ENCODE measurements at places on chromosomes 3 and 15.

DNA sequence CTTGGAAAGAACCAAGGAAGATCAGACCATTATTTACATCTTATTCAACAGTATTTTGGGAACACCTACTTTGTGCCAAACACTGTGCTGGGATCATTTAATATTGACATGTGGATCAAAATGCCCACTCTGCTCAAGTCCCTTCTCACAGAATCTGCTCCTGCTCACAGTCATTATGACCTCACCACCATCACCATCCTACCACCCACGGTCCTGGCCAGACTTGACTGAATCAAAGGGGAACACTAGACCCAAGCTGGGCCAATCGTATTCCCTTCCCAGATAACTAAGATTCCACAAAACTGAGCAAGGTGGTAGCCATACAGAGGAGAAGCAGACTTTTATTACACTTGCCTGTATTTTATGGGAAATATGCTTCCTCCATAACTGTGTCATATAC is 3.4 kb upstream of the CEP152 start:
- no peak for DNase-seq

- no peak for DNase-seq
Observed at GRCh38 chr15:53831907-53832770, 72.7 kb upstream of the WDR72 start.

GRCh38 chr3:72482589-72483321 is 365.5 kb downstream of the SHQ1 start:
- peak; percentile 18 for DNase-seq

- no peak for DNase-seq
Observed at GRCh38 chr3:17402442-17402841, 340.0 kb downstream of the TBC1D5 start.

DNA sequence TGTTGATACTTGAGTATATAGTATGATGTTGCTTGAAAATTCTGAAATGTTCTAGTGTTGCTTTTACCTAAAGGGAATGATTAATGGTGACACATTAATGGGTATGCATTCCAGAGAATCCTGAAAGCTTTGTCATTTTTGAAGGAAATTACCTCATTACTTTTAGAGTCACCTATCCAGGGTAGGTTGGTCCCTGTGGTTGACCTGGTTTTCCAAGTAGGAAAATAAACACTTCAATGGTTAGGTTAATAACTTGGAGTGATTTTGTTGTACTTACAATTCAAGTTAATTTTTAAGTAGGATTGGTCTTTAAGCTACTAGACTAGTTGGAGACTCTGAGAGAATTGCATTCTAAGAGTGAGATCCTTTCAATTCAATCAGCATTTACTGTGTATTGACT is 31.0 kb downstream of the MITF start:
- DNase-seq = no peak

GRCh38 chr3:193522473-193522872 is 32.2 kb downstream of the ATP13A4 start:
- no peak for DNase-seq

GRCh38 chr15:35907511-35907910 is 361.5 kb upstream of the DPH6 start:
- no peak for DNase-seq

GRCh38 chr3:25537516-25537915 is 109.5 kb downstream of the RARB start:
- DNase-seq = no peak

GRCh38 chr15:77636209-77636608 is 3.5 kb upstream of the LINGO1 start:
- DNase-seq = no peak

GRCh38 chr3:13690636-13691035 is 141.7 kb downstream of the FBLN2 start:
- no peak for DNase-seq

DNA sequence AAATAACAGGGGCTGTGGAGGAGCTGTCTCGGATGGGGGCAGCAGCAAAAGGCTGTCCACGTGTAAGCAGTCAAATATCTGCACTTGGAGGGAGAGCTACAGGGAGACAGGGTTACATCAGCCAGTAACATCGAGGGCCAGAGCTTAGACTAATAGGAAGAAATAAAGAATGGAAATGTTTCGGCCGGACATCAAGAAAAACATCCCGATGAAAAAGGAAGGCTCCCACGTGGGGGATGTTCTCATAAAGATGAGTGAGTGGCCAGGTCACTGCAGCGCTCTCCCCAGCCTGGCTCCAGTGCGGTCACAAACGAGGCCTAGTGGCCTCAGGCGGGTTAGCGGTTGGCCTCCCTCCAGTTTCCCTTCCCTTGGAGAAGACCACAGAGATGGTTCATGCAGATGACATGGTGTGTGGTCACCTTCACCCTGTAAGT is 56.1 kb upstream of the WNT5A start:
- no peak for DNase-seq

DNA sequence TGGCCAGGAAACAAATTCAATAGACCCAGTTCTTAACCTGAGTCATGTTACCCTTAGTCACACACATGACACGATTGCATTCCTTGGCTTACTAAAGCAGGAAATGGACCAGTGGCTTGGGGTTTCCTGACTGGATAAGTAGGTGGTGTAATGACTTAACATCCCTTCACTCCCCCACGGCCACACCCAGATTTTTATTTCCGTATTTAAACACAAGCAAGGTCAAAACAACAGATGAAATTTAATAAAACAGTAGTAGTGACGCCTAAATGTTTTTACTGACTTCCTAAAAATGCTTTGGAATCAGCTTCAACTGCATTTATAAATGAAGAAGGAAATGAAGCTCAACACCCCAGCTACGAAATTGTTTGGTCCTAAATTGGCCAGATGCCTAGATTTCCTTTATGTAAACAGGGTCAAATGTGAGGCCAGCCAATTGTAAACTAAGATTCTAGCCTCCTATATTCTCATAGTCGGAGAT is 324.3 kb downstream of the CHST2 start:
- DNase-seq = no peak

GRCh38 chr3:88282528-88283241 is 132.9 kb downstream of the C3orf38 start:
- DNase-seq = no peak

- DNase-seq = no peak
Observed at GRCh38 chr15:94066811-94067210, 164.6 kb upstream of the MCTP2 start.

- DNase-seq = no peak
Observed at GRCh38 chr3:139944256-139944910, 9.4 kb downstream of the CLSTN2 start.

DNA sequence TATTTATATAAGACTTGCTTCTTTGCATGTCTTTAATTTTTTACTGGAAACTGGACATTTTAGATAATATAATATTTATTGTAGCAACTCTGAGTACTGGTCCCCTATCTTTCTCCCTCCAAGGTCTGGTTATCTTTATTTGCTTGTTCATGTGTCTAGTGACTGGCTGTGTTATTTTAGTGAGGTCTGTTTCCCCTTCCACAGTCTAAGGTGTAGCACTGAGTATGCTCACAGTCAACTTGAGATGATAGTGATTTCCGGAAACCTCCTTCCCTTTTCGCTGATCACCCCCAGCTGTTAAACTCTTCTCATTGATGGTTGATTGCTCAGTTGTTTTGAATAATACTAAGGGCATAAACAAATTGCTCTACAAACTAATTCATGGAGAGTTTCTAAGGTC is 37.0 kb downstream of the PCNP start:
- DNase-seq = no peak

DNA sequence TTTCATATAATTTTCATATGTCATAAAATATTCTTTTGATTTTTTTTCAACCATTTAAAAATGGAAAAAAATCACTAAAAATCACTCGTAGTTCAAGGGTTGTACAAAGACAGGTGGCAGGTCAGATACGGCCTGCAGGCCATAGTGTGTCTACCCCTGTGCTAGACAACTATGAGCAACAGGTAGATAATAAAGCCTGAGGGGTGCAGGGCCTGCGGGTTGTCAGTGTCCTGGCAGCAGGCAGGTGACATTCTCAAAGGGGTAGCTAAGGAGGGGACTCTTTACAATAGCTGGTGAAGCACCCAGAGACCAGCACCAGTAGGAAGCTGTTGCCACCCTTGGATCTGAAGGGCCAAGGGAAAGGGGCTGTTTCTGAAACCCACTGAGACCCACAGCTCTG is 34.4 kb downstream of the MINAR1 start:
- no peak for DNase-seq

- no peak for DNase-seq
Observed at GRCh38 chr3:126558336-126559071, at the start of gene C3orf22. C3orf22 (minus strand) TSS chr3:126558932; CDS start chr3:126553390, 5,542 bp downstream.

DNA sequence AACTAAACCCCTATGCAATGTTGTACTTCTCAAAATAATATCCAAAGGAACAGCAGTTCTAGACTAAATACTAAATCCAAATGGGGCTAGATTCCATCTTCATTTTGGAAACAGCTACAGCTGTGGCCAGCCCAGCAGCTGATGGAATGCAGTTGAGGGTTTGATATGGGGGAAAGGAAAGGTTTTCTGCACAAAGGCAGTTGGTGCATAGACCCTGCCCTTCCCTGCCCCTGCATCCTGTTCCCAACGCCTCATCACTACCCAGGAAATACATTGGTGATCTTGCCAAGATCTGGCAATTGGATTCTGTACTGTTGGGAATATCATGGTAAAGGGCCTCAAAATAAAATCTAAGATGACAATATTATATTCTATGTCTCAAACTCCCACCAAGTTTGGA is 43.9 kb downstream of the DTWD1 start:
- DNase-seq = no peak

DNA sequence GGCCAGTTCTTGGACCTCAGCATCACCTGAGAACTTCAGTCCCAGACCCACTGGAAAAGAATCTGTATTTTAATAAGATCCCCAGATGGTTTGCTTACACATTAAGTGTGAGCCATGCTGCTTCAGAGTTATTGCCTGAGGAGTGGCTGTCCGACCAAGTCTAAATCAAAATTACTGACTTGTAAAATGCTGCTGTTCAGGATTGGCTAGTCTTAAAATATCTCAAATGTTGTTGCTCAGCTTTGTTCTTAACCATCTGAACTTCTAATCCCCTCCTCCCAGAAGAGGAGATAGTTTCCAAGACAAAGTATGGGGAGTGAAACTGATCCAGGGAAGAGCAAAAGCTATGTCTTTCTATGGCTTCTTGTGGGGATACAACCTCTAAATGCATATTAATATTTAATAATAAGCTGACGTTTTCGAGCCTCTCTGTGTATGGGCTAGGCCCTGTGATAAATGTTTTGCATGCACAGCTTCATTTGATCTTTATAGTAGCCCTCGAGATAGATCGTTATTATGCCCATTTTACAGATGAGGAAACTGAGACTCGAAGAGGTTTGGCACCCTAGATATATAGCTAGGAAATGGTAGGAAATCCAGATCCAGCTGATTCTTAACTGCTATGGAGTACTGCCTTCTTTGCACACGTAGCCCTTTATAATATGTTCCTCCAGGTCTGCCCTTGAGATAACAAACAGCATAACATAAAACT is 52.2 kb downstream of the DNASE1L3 start:
- no peak for DNase-seq

- DNase-seq = no peak
Observed at GRCh38 chr3:184565421-184566211, 4.0 kb downstream of the EPHB3 start.

GRCh38 chr15:74007820-74008371 is 13.4 kb downstream of the PML start:
- no peak for DNase-seq

DNA sequence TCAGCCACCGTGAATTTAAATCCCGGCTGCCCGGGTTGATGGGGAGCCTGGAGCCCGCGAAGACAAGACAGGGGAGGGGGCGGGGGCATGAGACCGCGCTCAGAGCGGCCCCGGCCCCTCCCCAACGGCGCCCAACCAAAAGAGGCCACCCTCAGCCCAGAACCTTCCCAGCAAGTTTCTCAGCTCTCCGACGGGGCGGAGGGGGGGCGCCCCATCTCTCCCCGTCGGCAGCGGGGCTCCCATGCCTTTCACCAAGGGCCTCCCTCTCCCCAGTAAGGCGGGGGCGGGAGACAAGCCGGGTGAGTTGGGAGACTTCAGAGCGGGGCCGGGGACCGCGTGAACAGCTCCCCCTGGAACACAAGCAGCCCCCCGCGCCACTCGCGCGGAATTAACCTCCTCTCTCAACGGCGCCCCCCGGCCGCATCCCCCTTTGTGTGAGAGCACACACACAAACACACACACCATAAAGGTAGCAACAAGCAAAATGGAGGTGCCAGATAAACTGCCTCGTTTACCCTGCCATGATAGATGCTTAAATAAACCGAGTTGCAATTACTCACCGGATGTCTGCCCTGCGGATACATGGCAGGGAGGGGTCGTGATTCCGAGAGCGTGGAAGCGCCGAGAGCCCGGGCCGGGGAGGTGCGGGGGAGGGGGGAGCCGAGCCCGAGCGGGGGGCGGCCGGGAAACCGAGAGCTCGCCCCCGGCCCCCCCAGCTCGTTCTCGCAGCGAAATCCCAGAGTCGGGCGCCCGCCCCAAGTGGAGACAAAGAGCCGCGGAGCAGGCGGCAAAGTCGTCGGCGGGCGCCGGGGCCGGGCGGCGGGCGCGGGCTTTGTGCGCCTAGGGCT is 1.3 kb downstream of the TLE3 start:
- no peak for DNase-seq

GRCh38 chr15:35104526-35105147 is 19.5 kb upstream of the NANOGP8 start:
- no peak for DNase-seq

- DNase-seq = no peak
Observed at GRCh38 chr3:179887295-179887943, 149.3 kb downstream of the PEX5L start.

- no peak for DNase-seq
Observed at GRCh38 chr3:18751514-18751913, 326.4 kb upstream of the SATB1 start.

DNA sequence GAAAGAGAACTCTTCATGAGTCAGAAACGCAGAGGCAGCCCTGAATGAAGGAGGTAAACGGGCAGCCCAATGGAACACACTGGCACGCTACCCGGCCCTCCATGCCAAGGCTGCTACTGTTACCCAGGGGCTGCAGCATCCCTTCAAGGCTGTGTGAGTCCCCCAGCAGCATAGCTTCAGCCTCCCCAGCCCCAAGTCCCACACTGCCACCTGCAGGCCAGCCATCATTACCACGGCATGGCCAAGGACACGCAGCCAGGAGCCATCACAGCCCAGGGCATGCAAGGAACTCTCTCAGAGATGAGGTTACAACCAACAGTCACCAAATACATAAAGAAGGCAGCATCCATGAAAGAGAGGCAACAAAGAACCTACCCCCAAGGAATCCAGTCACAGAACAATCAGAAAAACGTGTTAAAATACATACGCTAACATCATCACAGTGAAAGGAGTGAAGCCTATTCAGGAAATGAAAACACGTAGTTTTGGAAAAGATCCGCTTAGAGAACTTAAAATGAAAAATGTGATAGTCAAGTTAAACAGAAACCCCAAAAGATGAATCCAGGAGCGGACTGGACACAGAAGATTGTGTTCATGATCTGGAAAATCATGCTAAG is 22.4 kb downstream of the PLA2G4F start:
- DNase-seq = no peak

DNA sequence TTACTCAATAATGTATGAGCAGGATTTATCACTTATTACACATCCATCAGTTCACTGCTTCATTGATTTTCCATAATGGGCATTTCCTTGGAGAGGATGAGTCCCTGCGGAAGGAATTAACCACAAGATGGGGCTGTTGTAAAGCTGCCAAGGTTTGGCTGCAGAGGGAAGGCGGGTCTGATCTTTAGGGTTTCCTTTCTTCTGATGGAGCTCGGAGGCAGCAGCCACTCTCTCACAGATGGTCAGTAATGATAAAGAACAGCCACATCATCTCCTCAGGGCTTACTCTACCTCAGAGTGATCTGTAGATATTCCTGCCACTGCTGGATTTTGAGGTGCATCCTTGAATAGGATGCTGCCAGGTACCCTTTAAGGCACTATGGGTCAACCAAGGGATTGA is 115.2 kb downstream of the USP13 start:
- DNase-seq = no peak

- no peak for DNase-seq
Observed at GRCh38 chr3:49966233-49966942, 26.4 kb downstream of the RBM6 start.
